T-helper 1 cell treated with Interleukin-12 subunit alpha and Interleukin-12 subunit beta and Interleukin-4 antibody, amounts not matched to agents 30 ng/mL and 1 ng/mL, for 36 hours (primary cell): ENCODE measurements at places on chromosomes 1 and 21. TPM values are rescaled to one million over a fixed set of nuclear protein-coding genes. Genes with fewer than 3 reads are reported as not detected.

EFCAB7 gene
- total RNA-seq, result 9.3 and 9.8 TPM in 2 replicates

TMEM200B gene
- total RNA-seq, result 0.07 TPM in 1 of 2 replicates, not detected in the other

LDLRAD1 gene
- total RNA-seq, result not detected in 2 replicates

RNF186 gene
- total RNA-seq, result not detected in 2 replicates

MATN1 gene
- total RNA-seq, result 0.17 TPM in 1 of 2 replicates, not detected in the other

FCRLA gene
- total RNA-seq, result not detected in 2 replicates

AMY2B gene
- total RNA-seq, result 6.5 and 7.1 TPM in 2 replicates

FMO2 gene
- not detected in 2 replicates for total RNA-seq

VAV3 gene
- 2.0 and 2.5 TPM in 2 replicates for total RNA-seq

OR2M3 gene
- not detected in 2 replicates for total RNA-seq

NTRK1 gene
- 13.5 and 13.8 TPM in 2 replicates for total RNA-seq

CAPN9 gene
- total RNA-seq, result not detected in 2 replicates

OR10Z1 gene
- total RNA-seq, result not detected in 2 replicates

KIAA1614 gene
- 0.37 and 0.76 TPM in 2 replicates for total RNA-seq

CCDC30 gene
- 1.6 and 1.8 TPM in 2 replicates for total RNA-seq

PRRX1 gene
- total RNA-seq, result not detected in 2 replicates

LAMTOR2 gene
- 62.0 and 62.1 TPM in 2 replicates for total RNA-seq

RBP7 gene
- not detected in 2 replicates for total RNA-seq

C1QB gene
- total RNA-seq, result not detected in 2 replicates

AMY1A gene
- not detected in 2 replicates for total RNA-seq

ADORA1 gene
- total RNA-seq, result not detected in 2 replicates

SLC44A5 gene
- total RNA-seq, result not detected in 2 replicates

EPHB2 gene
- not detected in 2 replicates for total RNA-seq

CITED4 gene
- 14.1 and 16.7 TPM in 2 replicates for total RNA-seq

TMEM222 gene
- 43.4 and 44.7 TPM in 2 replicates for total RNA-seq

CFAP74 gene
- not detected in 2 replicates for total RNA-seq

PBX1 gene
- total RNA-seq, result 0.37 TPM in 1 of 2 replicates, not detected in the other

GBP2 gene
- total RNA-seq, result 196 and 198 TPM in 2 replicates
